ENCODE measurements at places on chromosomes 6 and 20.

GRCh38 chr6:27687154-27688013 lies 214.5 kb upstream of the ZNF184 start:
- peak; percentile 42 for DNase-seq

- no peak for DNase-seq
Observed at GRCh38 chr6:47319867-47320266, 10.2 kb upstream of the TNFRSF21 start.

GRCh38 chr6:2187826-2188225 lies 57.6 kb downstream of the GMDS start:
- no peak for DNase-seq

DNA sequence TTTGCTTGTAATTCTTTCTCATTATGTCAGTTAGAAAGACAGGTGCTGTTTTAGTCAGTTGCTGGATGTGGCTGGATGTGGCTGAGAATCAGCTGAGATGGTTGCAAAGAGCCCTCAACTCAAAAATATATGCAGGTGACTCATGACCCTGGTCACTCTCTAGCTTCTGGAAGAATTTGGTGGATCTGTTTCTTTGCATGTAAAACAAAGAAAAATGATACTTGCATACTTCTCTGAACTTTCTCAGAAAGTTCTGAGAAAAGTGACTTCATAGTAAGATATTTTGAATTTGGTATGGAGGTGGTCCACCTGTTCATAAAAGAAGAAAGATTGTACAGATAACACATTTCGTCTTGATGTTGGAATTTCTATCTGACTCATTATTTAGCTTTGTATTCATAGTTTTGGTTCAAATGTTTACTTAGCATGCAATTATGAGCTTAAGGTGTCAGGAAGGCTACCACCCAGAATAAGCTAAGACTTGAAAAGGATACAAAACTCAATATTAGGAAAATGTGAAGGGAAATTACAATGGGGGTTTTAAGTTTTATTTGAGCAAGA lies 163.2 kb upstream of the OLIG3 start:
- no peak for DNase-seq

DNA sequence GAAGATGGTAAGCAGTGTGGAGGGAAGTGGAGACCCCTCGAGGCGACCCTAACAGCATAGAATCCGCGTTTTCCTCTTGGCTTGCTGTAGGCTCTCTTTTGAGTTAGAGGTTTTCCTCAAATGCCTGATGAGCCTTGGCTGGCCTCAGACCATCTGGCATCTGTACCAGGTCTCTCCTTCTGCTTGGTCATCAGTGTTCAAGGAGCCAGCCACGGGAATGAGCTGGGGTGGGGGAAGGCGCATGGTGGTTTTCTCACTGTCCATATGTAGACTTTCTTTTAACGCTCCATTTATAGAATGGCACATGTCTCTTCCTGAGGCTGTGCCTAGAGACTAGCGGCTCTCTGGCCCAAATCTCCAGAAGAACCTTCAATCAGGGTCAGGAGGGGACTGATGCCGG lies 8.1 kb upstream of the GUCA1A start:
- no peak for DNase-seq

GRCh38 chr6:11667876-11668275 lies 110.7 kb downstream of the ADTRP start:
- DNase-seq, result no peak

- DNase-seq, result peak; percentile 100
Observed at GRCh38 chr20:35615667-35616464, at the start of gene SPAG4. SPAG4 (plus strand) TSS chr20:35615829; CDS start chr20:35616004, 175 bp downstream.

GRCh38 chr6:26025047-26025893 lies 62.0 kb upstream of the HFE start:
- DNase-seq, result no peak

DNA sequence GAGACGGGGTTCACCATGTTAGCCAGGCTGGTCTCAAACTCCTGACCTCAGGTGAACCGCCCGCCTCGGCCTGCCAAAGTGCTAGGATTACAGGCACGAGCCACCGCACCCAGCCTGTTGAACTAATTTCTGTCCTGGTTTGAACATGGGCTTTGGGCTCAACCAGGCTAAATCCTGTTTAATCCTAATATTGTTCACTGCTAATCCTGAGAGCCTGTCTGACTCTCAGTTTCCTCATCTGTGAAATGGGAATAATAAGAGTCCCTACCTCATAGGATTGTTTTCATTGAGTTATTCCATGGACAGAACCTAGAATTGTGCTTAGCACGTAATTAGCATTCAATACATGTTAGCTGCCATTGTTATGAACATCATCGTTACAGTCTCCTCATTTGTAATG lies 17.4 kb downstream of the TM9SF4 start:
- no peak for DNase-seq

GRCh38 chr6:143007646-143008045 lies 53.0 kb upstream of the AIG1 start:
- DNase-seq, result no peak

GRCh38 chr20:3398681-3399252 lies 8.7 kb downstream of the DNAAF9 start:
- no peak for DNase-seq

GRCh38 chr20:48567145-48567544 lies 260.7 kb downstream of the PREX1 start:
- DNase-seq, result no peak

- no peak for DNase-seq
Observed at GRCh38 chr6:43899830-43900229, 129.8 kb downstream of the VEGFA start.

DNA sequence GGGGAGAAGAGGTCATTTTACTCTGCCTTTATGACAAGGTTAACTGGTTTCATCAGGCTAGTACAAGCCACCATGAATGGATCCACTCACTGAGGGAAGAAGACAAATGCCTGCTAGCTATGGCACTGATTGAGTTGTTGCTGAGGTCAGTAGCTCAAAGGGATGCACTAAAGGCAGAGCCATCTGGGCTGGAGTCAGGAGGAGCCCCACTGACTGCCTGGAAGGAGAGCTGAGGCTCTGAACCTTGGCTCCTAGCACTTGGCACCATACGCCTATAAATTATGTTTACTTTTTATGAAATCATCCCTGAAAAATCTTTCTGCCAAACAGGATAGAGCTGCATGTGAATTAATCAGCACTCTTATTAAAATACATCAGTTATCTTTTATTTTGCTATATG lies 104.6 kb downstream of the DTD1 start:
- DNase-seq, result no peak

DNA sequence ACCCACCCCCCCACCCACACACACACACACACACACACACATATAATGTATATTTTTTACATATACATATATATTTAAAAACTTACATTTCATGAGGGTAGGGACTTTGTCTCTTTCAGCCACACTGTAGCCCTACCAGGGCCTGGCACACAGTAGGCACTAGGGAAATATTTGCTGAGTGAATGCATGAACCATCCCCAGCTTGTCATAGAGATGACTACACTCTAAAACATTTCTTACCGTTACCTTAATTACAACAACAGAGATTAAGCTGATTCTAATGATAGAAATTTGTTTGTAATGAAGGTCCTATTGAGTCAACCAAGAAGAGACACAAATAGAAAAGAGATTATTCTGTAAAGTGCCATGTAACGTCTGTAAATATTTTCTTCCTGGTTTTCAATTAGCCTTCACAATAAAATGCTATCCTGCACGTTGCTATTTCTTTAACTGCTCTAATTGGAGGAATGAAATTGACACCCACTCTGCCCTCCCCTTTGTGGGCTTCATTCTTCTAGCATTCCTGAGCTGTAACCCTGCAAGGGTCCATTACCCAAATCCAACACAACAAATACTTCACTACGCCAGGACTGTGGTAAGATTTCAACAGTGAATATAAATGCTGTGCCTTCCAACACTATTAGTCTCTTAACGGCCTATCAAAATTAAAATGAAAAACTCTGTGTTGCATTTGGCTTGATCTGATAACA lies 30.8 kb downstream of the SIM1 start:
- no peak for DNase-seq

DNA sequence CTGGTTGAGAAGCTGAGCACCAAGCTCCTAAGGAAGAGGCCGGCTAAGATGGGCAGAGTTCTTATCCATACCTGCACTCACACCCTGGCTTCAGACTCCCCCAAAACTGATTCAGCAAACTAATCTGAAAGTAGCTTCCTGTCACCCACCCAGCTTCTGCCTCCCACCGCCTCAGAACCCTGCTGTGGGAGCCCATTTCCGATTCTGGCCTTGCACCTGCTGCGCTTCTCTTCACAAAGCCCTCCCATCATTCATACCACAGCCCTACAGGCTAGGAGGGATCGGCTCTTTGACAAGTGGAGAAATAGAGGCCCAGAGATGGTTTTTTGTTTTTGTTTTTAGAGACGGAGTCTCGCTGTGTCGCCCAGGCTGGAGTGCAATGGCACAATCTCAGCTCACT lies 28.7 kb downstream of the HM13 start:
- no peak for DNase-seq

GRCh38 chr6:155182103-155182502 lies 81.7 kb upstream of the CLDN20 start:
- DNase-seq, result no peak

GRCh38 chr6:137698636-137699030 lies 168.4 kb upstream of the TNFAIP3 start:
- DNase-seq, result no peak

All from activated CD4-positive, CD25-positive, alpha-beta regulatory T cell (primary cell).